ENCODE measurements at places on chromosomes 12 and 14. TPM values are rescaled to one million over a fixed set of nuclear protein-coding genes. Genes with fewer than 3 reads are reported as not detected.

The MYBPC1 gene
- total RNA-seq: not detected

The POTEG gene
- total RNA-seq: not detected

The KLHL33 gene
- not detected for total RNA-seq

The LLPH gene
- 63.0 TPM for total RNA-seq

The RNASE1 gene
- 0.29 TPM for total RNA-seq

The MYF6 gene
- total RNA-seq: not detected

The KRT5 gene
- 0.30 TPM for total RNA-seq

Data from A549 treated with DMSO at 1 μM for 4 hours (cell line).